Esophagus muscularis mucosa (tissue), 4 donors: ENCODE measurements at places on chromosomes 11 and 22. TPM values are rescaled to one million over a fixed set of nuclear protein-coding genes. Genes with fewer than 3 reads are reported as not detected.

- peaks cover 19% of the 10 kb centered on the region for H3K4me1 ChIP-seq
- no peak overlapping the region for H3K27ac ChIP-seq
- H3K4me3 ChIP-seq = no peak overlapping the region
- DNase-seq = no peak
Measured at GRCh38 chr11:73091521-73092305, 50.4 kb downstream of the FCHSD2 start.

GRCh38 chr11:43790444-43790794 is 90.2 kb upstream of the ALKBH3 start:
- no peaks in the 10 kb centered on the region for H3K36me3 ChIP-seq
- no peak overlapping the region for H3K27ac ChIP-seq
- H3K4me1 ChIP-seq = no peaks in the 10 kb centered on the region

GLYAT gene
- total RNA-seq = not detected

RIMBP3C gene
- not detected for total RNA-seq

GRCh38 chr22:20545681-20546521 is 38.5 kb downstream of the MED15 start:
- H3K27ac ChIP-seq = no peak overlapping the region
- no peaks in the 10 kb centered on the region for H3K27me3 ChIP-seq
- peaks cover 49% of the 10 kb centered on the region for H3K4me1 ChIP-seq
- no peak overlapping the region for H3K4me3 ChIP-seq

LRP4 gene
- 2.5 TPM for total RNA-seq

GRCh38 chr11:120431633-120432032 is 79.9 kb upstream of the GRIK4 start:
- H3K36me3 ChIP-seq = peaks cover 13% of the 10 kb centered on the region
- no peak for DNase-seq
- no peaks in the 10 kb centered on the region for H3K27me3 ChIP-seq
- peak overlapping the region; percentile 56 for H3K27ac ChIP-seq
- H3K4me1 ChIP-seq = peaks cover 19% of the 10 kb centered on the region

TPBGL gene
- 0.40 TPM for total RNA-seq

DNA sequence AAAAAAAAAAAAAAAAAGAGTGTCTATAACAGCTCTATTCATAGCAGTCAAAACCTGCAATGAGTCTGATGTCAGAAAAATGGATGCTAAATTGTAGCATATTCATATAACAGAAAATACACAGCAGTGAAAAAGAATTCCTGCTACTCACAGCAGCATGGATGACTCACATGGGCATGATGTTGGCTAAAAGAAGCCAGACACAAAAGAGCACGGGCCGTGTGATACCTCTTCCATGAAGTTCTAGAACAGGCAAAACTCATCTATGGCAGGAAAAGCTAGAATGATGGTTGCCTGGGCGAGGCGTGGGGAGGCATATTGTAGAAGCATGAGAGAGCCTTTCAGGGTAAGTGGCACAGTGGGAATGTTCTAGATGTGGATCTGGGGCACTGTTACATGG is 18.9 kb downstream of the PLAAT3 start:
- H3K4me3 ChIP-seq = no peak overlapping the region
- no peak overlapping the region for H3K27ac ChIP-seq
- DNase-seq = peak; percentile 3
- peaks cover 49% of the 10 kb centered on the region for H3K36me3 ChIP-seq

MAP6 gene
- total RNA-seq = 43.8 TPM

DNA sequence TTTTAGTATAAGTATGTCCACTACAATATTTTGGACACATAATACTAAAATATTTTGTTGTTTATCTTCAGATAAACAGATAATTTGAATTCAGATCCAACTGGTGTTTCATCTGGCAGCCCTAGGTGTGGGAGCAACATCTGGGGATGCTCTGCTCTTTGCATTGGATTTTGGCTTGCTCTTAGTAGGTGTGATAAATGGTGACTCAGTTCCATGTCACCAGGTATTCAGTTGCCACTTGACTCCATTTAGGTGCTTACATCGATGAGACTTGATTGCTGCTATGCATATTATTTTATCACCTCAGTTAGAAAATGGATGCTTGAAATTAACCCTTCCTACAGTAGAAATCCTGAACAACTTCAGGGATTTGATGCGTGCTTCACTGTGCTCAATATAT is 13.3 kb upstream of the AMOTL1 start:
- H3K4me3 ChIP-seq = no peak overlapping the region
- no peaks in the 10 kb centered on the region for H3K36me3 ChIP-seq
- DNase-seq = no peak
- no peaks in the 10 kb centered on the region for H3K27me3 ChIP-seq

THYN1 gene
- 34.1 TPM for total RNA-seq

FOLR1 gene
- total RNA-seq = not detected

DNA sequence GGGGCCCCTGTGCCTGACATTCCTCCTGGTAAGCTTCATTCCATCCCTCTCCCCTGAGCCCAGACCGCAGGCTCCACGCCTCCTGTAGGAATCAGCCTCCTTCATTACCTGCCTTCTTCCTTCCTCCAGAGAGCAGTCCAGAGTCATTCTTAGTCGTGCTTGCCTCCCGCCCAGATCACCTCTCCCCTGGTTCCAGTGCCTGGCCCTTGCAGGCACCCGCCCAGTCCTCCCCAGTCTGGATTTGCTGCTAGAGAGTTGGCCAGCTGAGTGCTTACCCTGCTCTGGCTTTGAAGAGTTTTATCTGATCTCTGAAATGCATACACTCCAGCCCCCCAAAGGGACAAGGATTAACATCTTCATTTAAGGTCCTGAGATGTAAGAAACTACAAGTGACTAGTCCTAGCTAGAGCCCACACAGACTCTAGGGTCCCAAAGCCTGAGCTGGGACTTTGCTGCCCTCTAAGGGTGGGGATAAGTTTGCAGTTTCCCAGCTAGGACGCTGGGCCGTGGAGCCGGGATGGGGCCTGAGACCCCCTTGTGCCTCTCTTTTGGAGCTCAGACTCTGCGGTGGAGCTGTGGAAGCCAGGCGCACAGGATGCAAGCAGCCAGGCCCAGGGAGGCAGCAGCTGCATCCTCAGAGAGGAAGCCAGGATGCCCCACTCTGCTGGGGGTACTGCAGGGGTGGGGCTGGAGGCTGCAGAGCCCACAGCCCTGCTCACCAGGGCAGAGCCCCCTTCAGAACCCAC is 1.6 kb downstream of the NR1H3 start:
- H3K27me3 ChIP-seq = no peaks in the 10 kb centered on the region
- H3K36me3 ChIP-seq = peaks cover 30% of the 10 kb centered on the region
- H3K4me3 ChIP-seq = no peak overlapping the region
- DNase-seq = no peak

DNA sequence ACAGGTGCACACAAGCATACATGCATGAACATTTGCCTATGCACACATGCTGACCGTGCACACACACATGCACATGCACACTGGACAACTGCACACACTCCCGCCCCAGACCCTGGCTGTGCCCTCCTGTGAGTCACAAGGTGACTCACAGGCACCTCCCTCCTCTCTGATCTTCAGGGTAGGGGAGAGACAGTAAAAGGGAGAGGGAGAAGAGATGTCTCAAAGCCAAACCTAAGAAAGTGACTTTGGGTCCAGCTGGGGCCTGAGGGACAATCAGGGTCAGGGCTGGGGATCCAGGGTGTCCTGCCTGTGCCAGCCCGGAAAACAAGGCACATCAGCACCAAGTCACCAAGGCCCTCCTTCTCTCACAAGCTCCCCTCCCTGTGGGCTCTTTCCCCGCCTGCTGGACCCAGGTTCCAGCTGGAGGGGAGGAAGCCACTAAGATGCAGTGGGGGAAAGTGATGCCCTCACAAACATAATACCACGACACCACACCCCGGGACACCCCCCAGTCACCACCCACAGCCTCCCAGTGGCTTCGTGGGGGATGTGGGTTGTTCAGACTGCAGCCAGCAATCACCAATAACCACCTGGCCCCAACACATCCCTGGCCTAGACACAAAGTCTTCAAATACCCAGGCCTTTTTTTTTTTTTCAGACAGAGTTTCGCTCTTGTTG is 39.3 kb downstream of the PDGFB start:
- H3K27ac ChIP-seq = no peak overlapping the region
- no peak overlapping the region for H3K4me3 ChIP-seq
- no peaks in the 10 kb centered on the region for H3K36me3 ChIP-seq
- H3K4me1 ChIP-seq = peaks cover 23% of the 10 kb centered on the region
- DNase-seq = no peak

LRRN4CL gene
- total RNA-seq = 40.0 TPM

- H3K27ac ChIP-seq = no peak overlapping the region
- H3K4me1 ChIP-seq = peaks cover 25% of the 10 kb centered on the region
- no peaks in the 10 kb centered on the region for H3K36me3 ChIP-seq
- H3K4me3 ChIP-seq = no peak overlapping the region
- H3K27me3 ChIP-seq = no peaks in the 10 kb centered on the region
Measured at GRCh38 chr11:27443227-27443626, 29.4 kb downstream of the LGR4 start.

RTN4RL2 gene
- 0.91 TPM for total RNA-seq

DNA sequence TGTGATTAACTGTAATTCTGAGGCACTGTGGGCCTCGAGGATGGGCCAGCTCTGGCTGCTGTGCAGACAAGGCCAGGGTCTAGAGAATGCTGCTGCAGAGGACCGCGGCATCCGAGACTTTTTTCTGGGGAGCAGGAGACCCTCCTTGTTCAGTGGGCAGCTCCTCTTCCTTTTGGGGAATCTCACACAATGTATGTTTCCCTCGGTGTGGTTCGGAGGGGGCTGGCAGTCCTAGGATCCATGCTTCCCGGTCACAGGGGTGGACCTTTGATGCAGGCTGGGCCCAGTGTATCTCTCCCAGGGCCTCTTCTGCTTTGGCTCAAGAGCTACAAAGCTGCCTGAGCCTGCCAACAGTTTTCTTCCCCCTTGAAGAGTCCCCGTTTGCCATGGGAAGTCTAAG is 31.5 kb downstream of the MYEOV start:
- no peaks in the 10 kb centered on the region for H3K4me1 ChIP-seq
- DNase-seq = no peak
- no peak overlapping the region for H3K4me3 ChIP-seq
- H3K27ac ChIP-seq = no peak overlapping the region
- no peaks in the 10 kb centered on the region for H3K36me3 ChIP-seq
- no peaks in the 10 kb centered on the region for H3K27me3 ChIP-seq

OR10S1 gene
- not detected for total RNA-seq

DNA sequence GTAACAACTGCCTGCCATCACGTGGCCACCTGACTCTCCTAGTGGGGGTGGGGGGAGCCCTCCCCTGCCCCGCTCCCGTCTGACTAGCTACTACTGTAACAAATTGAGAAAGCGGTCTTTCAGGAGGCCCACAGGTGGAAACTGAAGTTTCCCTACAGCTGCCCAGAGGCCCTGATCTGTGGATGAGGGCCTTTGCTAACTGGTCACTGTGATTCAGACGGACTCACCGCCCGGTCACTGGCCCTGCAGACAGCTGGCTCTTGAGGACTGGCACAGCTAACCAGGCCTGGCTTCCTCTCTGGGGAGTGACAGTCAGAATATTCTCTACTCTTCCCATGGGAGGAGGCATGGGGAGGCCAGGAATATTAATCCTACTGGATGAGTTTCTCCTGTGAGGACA is 116.8 kb downstream of the ARHGAP8 start:
- no peaks in the 10 kb centered on the region for H3K4me1 ChIP-seq
- DNase-seq = no peak
- no peak overlapping the region for H3K4me3 ChIP-seq
- H3K27ac ChIP-seq = no peak overlapping the region
- H3K27me3 ChIP-seq = no peaks in the 10 kb centered on the region

IGSF9B gene
- 21.7 TPM for total RNA-seq

DNA sequence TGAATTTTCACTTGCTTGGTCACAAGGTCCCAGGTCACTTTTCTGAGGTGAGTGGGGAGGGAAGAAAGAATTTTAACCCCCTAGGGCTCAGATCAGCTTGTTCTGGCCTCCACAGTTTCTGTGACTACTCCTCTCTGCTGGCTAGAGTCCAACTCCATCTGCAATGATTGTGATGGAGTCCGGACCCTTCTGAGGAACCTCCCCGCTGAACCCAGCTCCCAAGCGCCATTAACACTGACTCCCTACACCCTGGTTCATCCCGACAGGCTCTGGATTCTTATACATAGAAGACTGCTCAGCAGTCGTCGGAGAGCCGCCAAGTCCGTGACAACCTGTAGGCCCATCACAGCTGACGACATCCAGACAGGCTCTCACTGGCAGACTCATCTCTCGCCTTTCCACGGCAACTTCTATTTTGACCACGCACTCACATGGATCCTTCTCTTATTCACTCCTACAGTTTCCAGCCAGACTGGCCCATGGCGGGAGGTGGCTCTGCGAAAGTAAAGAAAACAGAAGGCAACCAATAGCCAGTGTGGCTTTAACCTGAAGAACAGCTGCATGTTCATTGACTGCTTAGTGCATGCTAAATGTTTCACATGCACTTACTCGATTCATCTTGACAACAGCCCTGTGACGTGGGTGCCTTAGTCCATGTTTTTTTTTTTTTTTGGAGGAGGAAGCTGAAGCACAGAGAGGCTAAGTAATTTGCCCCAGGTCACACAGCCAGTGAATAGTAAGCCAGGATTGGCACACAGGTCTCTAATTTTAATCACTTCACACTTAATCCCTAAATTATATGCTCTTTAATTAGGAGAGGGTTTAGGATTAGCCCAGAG is 68.0 kb upstream of the PRDM11 start:
- H3K27me3 ChIP-seq = peaks cover 5% of the 10 kb centered on the region
- H3K4me1 ChIP-seq = peaks cover 9% of the 10 kb centered on the region
- H3K36me3 ChIP-seq = no peaks in the 10 kb centered on the region
- DNase-seq = no peak
- peak overlapping the region; percentile 5 for H3K27ac ChIP-seq
- H3K4me3 ChIP-seq = no peak overlapping the region

DNA sequence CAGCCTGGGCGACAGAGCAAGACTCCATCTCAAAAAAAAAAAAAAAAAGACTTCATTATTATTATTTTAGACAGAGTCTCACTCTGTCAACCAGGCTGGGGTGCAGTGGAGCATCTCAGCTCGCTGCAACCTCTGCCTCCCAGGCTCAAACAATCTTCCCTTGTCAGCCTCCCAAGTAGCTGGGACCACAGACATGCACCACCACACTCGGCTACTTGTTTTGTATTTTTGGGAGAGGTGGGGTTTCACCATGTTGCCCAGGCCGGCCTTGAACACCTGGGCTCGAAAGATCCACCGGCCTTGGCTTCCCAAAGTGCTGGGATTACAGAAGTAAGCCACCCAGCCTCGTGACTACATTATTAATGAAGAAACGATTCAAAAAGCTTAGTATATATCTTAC is 5.3 kb upstream of the TYMP start:
- no peak overlapping the region for H3K4me3 ChIP-seq
- peaks cover 42% of the 10 kb centered on the region for H3K4me1 ChIP-seq
- peaks cover 45% of the 10 kb centered on the region for H3K27me3 ChIP-seq
- H3K27ac ChIP-seq = no peak overlapping the region

DNA sequence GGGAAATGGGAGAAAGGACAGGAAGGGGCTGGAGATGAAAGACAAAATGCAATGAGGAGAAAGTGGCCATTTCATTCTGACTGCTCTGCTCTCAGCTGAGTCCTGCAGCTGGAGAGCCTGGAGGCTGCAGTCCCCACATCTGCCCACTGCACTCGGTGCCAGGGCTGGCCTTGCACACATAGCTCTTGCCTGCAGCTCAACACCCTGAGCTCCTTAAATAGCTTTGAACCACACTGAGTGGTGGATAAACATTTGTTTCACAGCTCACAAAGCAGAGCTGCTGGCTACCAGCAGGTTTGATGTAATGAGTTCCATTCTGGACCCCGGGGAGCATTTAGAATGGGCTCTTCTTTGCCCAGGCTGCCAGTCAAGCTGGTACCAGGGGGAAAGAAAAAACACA is 426.1 kb upstream of the CADM1 start:
- H3K36me3 ChIP-seq = no peaks in the 10 kb centered on the region
- no peak overlapping the region for H3K27ac ChIP-seq
- H3K4me1 ChIP-seq = peaks cover 15% of the 10 kb centered on the region
- H3K4me3 ChIP-seq = no peak overlapping the region
- no peak for DNase-seq
